GM04503 (cell line): ENCODE measurements at places on chromosomes 12 and 14.

GRCh38 chr14:69635981-69636639 is 24.7 kb downstream of the SUSD6 start:
- DNase-seq, result no peak

DNA sequence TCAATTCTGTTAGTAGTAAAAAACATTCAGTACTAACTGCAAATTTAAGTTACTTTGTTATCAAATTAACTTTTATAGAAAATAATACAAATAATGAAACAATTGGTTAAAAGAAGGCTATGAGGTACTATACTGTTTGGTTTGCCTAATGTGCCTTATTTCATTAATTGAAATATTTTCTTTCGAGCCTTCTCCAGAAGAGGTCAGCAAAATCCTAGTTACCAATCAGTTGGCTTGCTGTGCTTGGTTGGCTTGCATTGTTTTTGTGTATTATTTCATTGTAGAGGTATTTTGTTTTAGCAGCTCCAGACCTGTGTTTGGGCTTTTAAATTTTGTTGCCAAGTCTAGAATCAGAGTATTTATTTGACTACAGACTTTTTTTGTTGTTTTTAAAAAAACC is 68.5 kb downstream of the AEBP2 start:
- DNase-seq, result no peak

DNA sequence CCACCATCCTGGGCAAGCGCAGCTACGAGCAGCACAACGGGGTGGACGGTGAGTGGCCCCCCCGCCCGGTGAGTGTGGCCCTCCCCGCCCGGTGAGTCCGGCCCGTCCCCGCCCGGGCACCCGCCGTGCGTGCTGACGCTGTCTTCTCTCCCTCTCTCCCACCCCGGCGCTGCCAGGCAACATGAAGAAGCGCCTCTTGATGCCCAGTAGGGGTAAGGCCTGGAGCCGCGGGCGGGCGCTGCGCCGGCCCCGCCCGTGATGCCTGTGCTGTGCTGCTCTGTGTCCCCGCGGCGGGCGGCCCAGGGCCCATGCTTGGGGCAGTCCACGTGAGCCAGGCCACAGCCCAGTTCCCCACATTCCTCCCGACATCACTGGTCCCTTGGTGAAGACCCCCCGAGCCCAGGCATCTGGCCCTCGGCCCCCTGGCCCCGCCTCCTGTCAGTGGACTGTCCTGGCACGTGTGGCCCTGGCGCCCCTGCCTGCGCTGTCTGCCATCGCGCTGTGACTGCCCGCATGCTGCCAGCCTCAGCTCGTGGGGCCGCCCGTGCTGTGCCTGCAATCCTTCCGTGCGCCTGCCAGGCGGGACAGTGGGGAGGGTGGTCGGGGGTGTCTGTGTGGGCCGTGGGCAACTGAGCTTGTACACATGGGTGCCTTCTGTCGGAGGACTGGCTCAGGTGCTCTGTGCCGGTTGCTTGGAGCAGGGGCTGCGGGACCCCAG is 7.9 kb upstream of the CRIP2 start:
- DNase-seq, result no peak

GRCh38 chr12:97235102-97235501 is 227.5 kb upstream of the RMST start:
- no peak for DNase-seq

GRCh38 chr12:57802607-57803006 is 15.9 kb downstream of the AVIL start:
- no peak for DNase-seq
